ENCODE measurements at places on chromosomes 5 and 9.

- no peak for DNase-seq
Observed at GRCh38 chr9:124929464-124929863, 11.4 kb downstream of the GOLGA1 start.

DNA sequence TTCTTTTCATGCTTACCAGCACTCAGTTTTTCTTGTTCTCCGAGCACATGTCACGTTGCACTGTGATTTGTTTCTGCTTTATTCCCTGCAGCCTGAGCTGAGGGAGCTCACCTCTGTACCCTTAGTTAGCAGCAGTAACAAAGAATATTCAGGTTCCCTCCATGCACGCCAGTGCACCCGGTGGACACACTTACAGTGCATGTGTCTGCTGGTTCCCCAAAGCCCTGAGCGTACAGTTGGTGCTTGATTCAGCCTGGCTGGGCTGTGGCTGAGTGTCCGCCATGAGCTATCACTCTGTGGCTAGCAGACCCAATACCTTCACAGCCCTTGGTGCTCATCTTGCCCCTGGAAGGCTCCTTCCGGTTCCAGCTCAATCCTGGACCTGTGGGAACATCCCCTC, 93.5 kb downstream of the MVB12B start:
- DNase-seq = no peak

DNA sequence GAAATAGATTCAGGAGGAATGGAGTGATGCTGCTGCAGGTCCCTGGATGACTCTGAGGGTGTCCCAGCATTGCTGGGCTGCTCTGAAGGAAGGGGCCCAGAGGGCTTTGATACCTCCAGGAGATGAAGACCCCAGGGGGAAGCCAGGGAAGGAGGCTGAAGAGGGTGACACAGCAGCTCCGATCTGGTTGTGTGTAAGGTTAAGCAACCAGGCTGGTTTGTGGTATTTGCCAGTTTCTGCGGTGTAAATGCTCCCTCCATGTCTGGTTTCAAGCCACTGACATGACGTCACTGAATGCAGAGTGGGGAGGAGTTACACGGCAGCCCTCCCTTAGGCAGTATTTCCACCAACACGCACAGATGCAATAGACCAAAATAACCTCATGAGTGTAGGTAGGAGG, 40.0 kb upstream of the ORM1 start:
- DNase-seq = peak; percentile 95

DNA sequence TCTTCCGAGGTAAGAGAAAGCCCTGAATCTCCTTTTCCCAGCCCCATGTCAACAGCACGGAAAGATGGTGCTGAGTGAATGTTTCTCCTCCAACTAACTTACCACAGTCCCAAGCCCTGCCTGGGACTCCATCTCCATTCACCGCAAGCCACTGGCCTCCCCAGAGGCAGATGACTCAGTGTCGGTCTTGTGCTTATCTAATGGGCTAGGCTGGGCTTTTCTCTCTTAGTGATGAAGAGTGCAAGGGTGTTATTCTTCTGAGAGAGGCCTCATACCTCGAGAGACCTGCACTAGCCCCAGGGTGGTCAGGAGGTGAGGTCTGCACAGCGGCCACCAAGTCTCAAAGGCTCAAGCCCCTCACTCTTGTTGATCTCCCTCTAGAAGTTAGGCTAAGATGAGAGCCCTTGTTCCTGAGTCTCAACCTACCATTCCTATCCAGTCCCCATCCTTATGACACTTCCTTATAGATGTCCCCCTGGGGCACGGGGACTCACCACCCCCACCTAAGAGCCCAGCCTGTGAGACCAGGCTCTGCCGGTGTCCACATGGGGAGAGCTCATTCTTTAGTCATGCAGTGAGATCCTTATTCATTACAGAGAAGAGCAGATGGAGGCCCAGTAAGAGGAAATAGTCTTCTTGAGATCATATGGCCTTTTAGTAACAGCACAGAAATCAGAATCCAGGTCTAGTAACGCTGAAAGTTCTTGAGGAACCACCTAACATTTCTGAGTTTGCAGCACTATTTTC, 127.0 kb downstream of the SAXO1 start:
- DNase-seq = peak; percentile 80

DNA sequence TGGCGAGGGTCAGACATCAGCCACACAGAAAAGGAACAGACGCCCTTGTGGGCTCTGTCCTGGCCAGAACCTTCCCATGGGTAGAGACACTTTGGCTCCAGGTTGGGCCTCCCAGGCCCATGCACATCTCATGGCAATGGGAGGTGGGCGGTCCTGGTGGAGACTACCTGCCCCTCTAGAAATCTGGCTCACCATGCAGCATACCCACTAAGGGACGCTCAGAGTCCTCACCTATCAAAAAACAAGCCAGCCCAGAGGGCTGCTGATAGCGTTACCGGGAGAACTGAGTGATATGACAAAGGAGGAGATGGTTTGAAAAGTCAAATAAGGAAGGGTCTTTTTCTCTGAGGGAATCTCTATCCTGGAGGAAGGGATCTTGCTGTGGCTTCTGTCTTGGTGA, 62.1 kb downstream of the C5orf15 start:
- no peak for DNase-seq

DNA sequence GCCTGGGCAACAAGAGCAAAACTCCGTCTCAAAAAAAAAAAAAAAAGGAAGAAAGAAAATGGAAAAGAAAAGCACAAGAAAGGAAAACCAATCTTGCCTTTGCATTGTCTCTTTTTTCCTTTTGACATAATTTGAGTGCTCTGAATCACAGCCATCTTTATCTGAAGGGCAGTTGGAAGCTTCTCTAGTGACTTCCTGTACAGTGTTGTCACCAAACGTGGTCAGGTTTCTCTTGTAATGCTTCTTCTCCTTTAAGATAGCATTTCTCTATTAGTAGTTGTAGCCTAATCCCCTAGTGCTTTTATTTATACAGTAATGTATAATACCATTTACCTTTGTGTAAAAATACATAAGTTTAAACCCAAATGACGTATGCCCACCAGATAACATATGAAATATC, 18.1 kb downstream of the PRKACG start:
- DNase-seq = no peak

Data from fibroblast of skin of scalp (primary cell).